ENCODE measurements at places on chromosomes 4 and X.

DNA sequence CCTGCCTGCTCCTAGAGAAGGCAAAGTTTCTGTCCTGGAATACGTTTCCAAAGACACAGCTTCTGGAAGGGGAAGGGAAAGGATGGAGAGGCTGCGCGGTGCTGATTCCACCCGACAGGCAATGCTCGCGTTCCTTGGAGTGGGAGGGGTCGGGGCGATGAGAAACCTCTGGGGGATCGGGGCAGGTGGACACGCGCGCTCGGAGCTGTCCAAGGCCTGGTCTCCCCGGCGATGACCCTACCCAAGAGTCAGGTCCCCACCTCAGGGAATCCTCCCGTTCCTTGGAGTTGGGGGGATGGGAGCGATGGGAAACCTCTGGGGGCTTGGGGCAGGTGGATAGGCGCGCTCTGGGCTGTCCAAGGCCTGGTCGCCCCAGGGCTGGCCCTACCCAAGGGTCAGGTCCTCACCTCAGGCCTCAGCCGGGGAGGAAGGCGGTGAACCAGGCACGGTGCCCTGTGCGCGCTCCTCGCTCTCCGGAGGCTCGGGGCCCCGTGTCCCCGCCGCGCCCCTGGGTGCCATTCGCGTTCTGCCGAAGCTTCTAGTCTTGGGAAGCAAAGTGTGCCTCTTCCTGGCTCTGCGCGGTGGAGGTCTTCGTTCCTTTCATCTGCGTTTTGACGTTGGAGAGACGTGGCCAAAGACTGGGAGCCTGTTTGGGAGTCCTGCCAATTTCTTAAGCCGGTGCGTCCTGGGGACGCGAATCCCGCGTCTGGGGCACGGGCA is 10.6 kb upstream of the SHOX start:
- DNase-seq = no peak

GRCh38 chr4:119752936-119753335 is 124.3 kb upstream of the PDE5A start:
- no peak for DNase-seq

- DNase-seq = no peak
Measured at GRCh38 chr4:120082251-120082650, 15.6 kb upstream of the MAD2L1 start.

DNA sequence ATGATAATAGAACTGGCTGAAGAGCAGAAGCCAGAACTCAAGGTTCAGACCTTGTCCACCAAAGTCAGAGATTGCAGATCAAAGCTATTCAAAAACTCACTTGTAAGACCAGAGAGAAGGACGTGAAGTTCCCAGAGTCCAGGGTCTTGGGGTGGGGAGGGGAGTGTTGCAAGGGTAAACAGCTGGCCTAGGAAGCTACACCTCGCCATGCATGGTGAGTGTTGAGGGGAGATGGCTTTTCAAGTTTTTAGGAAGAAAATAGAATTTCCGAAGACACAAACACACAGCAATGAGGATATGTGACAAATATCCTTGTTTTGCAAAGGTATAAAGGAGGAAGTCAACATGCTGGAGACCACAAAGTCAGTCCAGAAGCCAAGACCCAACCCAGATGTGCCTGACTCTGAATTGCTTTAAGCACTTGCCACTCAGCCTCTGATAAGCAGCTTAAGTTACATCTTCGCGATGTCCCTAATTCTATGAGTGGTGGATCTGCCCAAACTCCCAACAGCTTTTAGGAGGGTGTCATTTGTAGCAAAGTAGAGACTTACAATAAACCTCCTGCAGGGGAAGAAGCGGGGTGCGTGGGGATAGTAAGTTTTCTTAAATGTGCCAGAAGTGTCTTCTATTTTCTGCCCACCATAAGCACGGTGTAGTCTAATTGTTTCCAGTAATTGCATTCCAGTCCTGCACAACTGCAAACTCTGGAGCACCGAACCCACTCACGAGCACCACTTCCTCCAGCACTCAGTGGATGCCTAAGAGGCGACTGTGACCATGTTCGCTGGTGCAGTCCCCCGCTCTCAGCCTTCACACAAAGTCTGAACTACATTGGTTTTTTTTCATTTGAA is 26.5 kb downstream of the HAND2 start:
- no peak for DNase-seq

DNA sequence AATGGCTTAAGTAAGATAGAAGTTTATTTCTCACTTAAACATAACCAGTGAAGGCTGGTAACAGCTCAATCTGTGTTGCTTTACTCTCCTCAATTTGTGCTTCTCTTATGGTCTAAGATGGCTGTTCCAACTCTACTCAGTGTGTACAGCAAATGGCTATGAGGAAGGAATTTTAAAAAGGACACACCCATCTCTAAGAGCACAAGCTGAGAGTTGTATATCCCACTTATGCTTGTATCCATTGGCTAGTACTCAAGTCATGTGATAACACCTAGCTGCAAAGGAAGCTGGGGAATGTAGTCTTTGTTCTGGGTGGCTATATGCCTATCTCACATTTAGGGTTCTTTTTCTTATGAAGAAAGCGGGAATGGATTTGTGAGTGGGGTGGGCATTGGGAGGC is 63.3 kb downstream of the GPAT3 start:
- DNase-seq = peak; percentile 6

- peak; percentile 16 for DNase-seq
Measured at GRCh38 chrX:150486011-150486410, 82.4 kb upstream of the MTM1 start.

DNA sequence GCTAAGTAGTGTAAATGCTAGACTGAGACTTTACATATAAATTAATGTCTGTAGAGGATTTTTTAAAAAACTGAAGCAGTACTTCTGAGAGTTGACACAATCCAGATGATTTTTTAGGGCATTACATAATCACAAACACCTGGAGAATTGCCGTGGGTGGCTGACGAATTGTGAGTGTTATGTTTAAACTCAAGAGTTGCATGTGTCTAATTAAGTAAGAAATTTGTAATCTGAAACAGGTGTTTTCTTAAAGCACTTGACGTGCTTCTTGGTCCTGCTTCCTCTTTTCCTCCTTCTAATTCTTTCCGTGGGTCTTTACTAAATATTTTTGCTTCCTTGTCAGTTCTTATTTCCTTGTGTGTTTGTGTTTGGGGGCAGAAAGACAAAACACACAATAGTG is 27.8 kb downstream of the PIR start:
- peak; percentile 39 for DNase-seq

DNA sequence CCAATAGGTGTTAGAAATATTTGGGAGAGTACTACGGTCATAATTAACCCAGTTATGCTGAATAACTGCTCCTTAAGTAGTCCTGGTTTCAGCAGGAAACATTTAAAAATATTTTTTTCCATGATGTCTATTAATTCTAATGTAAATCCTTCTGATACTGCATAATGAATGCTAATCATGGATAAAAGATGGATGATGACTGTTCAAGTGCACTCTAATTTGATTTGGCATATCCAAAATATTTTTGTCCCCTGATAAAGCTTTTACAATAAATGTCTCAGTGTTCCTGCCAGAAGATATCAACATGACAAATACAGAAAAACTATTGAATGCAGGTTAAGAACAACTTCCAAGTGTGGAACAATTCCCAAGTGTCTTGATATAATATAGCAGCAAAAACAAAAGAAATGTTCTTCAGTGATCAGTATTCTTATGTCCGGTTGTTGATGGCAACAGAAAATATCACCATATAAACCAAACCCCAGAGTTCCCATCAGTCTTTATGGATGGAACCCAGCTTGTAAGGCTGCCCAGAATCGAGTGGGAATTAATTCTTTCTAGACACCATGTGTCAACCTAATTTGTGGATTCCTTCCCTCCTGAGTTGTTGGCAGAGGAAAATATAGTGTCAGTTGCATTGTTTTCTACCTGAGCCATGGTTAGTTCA is 205.4 kb upstream of the GK2 start:
- no peak for DNase-seq

- DNase-seq = no peak
Measured at GRCh38 chr4:22410645-22411247, 105.1 kb downstream of the ADGRA3 start.

DNA sequence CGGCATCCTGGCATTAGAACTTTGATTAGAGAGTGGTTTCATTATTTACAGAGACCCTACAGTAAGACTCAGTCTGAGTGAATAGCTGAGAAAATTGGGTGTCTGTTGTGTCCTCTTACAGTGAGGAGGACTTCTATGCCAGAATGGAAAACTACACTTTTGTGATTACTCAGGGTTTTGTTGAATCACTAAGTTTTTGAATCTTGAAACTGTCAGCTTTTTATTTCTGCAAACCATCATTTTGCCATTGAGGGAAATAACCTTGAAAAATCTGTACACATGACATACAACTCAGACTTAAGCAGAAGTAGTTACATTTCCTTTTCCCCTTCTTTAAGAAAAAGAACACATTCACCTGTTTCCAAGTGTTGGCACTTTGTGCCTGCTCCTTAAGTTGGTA is 117.6 kb upstream of the RASGEF1B start:
- no peak for DNase-seq

GRCh38 chrX:67787196-67787595 is 243.4 kb downstream of the AR start:
- peak; percentile 20 for DNase-seq

- DNase-seq = peak; percentile 95
Measured at GRCh38 chr4:158996669-158997074, 106.2 kb upstream of the RAPGEF2 start.

Data from fibroblast of skin of left quadriceps (primary cell).